ENCODE measurements at places on chromosomes 7 and 10.
A peak's percentile ranks its signal among the peaks of the same experiment; 100 is the strongest.

- DNase-seq: peak; percentile 7
These were observed 119.5 kb downstream of the BAMBI start for GRCh38 chr10:28796606-28797512.

GRCh38 chr7:84070770-84071169 is 123.8 kb downstream of the SEMA3A start:
- DNase-seq: no peak

- DNase-seq: no peak
These were observed 528.9 kb downstream of the HTR7 start for GRCh38 chr10:90328896-90329295.

DNA sequence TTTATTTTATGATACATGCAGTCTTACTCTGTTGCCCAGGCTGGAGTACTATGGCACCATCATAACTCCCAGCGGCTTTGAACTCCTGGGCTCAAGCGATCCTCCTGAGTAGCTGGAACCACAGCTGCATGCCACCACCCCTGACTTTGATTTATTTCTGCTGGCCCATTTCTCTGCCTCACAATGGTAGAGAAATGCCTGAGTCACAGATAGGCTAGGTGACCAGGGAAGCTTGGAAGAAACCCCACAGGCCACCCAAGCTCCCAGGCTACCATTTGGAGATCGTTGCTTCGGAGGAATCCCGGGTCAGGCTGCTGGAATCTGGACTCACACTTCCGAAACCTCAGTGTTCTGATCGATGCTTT is 17.4 kb upstream of the BAIAP2L1 start:
- no peak for DNase-seq

- no peak for DNase-seq
These were observed 41.7 kb upstream of the CALD1 start for GRCh38 chr7:134737566-134738345.

DNA sequence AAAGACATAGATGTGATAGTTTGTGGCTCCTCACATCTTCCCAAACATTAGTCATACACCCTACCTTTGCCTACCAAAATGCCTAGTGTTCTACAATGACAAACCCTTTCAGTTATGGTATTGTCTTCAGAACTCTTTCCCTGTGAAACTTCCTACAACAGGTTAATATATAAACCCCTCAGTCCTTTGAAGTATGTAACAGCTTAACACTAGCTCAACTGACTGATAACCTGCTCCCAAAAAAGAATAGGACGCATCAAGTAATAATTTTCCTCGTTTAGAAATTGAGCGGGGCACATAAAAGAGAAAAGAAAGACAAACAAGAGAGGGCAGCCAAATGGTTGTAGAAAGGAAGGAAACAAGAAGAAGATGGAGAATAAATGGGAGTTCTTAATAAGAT is 49.9 kb upstream of the RNF148 start:
- DNase-seq: no peak

GRCh38 chr7:81884817-81885216 is 115.0 kb upstream of the HGF start:
- no peak for DNase-seq

GRCh38 chr7:30459591-30460245 is 18.9 kb downstream of the NOD1 start:
- DNase-seq: no peak

DNA sequence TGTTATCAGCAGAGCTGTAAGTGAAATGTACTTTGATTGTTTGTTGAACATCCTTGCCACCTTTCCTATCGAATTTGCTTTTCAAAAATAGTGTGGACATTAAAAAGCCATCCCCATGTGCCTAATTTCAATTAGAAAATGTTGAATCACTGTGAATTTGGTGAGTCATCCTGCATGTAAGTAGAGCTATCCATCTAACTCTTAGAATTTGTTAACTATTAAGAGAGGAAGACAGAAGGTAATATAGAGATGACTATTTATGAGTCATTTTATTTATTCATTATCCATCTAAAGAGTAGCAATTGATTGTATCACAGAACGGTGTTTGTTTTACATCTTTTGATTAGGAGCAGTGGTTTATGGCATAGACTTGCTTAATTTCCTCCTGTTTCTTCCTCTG is 154.7 kb downstream of the MGMT start:
- no peak for DNase-seq

DNA sequence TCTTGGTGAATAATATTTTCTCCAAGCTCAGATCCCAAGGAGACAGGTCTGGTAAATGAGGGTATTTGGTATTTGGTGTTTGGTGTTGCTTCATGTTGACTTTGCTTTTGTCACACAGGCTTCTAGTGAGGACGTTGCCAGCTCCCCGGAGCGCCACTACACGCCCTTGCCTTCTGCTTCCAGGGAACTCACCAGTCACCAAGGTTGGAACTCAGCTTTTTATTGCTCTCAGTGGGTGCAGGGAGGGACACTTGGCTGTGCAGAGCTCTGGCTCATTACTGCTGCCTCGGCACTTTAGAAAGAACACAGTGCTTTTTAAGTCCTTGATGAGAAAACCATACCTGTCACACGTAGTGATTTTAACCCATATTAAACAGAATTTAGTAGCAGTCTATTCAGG is 892.9 kb downstream of the LRMDA start:
- no peak for DNase-seq

- DNase-seq: no peak
These were observed 157.6 kb upstream of the SEMA3E start for GRCh38 chr7:83806538-83806937.

GRCh38 chr7:39125846-39126245 is 148.1 kb downstream of the POU6F2 start:
- DNase-seq: no peak

DNA sequence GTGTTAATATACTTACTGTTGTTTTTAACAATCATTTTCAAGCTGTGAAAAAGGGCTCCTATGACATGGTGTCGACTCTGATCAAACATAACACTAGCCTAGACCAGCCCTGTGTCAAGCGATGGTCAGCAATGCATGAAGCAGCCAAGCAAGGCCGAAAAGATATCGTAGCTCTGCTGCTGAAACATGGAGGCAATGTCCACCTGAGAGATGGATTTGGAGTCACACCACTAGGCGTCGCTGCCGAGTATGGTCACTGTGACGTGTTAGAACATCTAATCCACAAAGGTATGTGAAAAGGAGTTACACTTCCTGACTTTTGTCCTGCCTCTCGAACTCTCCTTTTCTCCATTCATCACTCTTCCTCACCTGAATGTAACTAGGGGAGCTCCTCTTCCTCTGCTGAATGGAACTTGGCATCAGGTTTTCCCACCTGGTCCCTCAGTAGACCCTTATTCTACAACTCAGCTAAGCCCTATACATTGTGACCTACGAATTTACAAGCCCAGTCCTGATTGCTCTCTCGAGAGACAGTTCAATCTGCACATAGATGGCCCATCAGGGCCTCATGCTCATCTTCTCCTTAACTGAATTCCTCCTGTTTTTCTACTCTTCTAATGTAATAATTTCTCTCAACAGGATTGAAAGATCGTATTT is 23.0 kb downstream of the ASB15 start:
- DNase-seq: no peak

- DNase-seq: no peak
These were observed 401.6 kb downstream of the MAGI2 start for GRCh38 chr7:79051915-79052314.

DNA sequence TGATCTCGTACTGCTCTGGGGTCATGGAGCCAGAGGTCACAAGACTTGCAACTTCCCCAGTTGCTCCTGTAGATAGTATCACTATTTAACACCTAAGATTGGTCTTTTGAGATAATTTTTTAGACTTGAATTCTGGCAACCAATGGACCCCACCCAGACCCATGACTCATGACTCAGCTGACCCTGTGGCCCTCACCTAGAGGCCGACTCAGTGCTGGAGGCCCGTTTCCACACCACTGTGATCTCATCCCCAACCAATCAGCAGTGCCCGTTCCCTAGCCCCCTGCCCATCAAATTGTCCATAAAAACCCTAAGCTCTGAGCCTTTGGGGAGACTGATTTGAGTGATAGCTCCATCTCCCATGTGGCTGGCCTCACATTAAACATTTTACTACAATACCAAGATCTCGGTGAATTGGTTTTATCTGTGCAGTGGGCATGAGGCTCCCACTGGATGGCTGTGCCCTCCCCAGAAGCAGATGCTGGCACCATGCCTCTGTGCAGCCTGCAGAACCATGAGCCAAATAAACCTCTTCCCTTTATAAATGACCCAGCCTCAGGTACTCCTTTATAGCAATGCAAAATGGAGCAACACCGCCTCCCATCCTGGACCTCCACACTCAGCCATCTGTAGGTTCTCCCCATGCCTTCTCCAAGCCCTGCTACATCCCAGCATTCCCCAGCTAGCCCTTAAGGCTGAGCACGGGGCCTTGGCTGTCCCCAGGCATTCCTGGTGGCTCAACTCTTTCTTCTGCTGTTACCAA is 98.8 kb downstream of the PRKAG2 start:
- no peak for DNase-seq

GRCh38 chr7:42950417-42950816 is 18.2 kb downstream of the MRPL32 start:
- DNase-seq: no peak

DNA sequence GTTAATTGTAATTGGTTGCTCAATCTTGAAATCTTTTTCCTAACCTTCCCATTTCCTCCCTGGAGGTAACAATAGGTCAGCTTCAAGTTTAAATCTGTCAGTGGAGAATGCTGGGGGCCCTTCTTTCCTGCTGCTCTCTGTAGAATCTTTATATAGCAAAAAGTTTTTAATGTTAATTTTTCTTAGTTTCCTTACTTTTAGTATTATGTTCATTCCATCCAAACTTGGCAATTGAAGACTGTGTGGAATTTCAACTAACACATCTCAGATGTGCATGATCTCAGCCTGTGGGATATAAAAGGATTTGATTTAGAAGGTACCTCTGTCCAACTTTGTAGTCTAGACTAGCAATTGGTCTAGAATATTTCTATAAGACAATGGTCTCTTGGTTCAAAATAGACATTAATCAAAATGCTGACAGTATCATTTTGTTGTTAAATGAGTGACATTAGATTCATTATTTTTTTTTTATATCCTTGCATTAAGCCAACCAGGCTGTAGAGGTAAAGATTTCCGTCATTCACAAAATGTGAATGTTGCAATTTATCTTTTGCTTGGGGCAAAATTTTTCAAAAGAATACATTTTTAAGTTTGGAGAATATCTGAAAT is 100.4 kb upstream of the SEMA3A start:
- DNase-seq: no peak

GRCh38 chr10:103665162-103665889 is 171.8 kb downstream of the NEURL1 start:
- no peak for DNase-seq

- no peak for DNase-seq
These were observed 181.9 kb upstream of the TCF7L2 start for GRCh38 chr10:112768121-112768520.

DNA sequence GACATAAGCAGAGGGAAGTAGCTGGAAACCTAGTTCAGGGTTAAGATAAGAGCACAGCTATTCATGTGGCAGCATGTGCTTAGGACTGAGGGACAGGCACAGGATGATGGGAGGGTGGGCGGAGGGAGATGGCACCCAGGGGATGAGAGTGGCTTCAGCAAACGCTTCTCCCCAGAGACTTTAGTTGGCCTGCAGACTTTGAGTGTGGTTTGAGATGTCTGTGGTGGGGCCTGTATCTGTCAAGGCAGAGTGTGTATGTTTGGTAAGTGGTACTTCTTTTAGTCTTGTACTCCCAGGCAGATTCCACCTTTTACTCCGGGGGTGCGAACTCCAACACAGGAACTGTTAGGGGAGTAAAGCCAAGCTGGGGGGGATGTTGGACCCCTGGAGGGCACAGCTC is 88.9 kb downstream of the WDFY4 start:
- DNase-seq: no peak

DNA sequence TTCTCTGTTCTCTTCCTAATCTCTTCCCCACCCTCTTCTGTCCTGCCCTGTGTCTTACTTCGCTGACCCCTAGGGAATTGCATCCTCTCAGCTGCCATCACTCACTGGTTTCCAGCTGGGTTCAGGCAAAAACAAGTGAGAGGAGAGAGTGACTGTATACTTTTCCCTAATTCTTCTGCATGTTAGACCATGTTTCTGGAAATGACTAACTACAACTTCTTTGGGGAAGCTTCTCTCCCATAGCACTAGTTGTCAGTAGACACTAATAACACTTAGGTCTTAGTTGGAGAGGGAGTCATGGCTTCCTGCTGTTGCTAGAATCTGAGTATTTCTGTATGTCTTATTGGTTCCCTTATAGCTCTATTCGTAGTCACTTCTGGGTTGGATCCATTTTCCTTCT is 299.0 kb upstream of the FZD1 start:
- DNase-seq: no peak

DNA sequence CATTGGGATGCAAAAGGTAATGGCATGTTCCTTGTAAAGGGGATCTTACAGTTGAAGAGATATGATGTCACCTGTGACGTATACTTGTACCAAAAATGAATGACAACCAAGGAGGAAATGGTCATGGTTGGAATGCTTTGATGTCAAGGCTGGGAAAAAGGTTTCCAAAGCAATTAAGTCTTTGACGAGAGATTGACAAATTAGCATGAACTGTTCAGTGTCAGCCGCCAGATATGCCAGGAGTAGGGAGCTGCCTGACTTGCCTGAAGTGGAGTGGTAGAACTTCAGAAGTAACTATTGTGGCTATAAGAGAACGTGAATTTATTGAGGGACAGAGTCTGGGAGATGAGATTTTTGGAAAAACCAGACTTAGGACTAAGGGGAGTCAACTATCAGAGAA is 88.1 kb downstream of the SEPTIN7 start:
- DNase-seq: no peak

DNA sequence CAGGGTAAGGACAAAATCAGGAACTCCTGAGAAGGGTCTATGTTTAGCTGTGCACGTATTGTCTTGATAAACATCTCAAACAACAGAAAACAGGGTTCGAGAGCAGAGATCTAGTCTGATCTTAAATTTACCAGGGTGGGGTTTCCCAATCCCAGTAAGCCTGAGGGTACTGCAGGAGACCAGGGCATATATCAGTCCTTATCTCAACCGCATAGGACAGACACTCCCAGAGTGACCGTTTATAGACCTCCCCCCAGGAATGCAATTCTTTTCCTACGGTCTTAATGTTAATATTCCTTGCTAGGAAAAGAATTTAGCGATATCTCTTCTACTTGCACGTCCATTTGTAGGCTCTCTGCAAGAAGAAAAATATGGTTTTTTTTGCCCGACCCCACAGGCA is 35.5 kb downstream of the VIM start:
- no peak for DNase-seq

DNA sequence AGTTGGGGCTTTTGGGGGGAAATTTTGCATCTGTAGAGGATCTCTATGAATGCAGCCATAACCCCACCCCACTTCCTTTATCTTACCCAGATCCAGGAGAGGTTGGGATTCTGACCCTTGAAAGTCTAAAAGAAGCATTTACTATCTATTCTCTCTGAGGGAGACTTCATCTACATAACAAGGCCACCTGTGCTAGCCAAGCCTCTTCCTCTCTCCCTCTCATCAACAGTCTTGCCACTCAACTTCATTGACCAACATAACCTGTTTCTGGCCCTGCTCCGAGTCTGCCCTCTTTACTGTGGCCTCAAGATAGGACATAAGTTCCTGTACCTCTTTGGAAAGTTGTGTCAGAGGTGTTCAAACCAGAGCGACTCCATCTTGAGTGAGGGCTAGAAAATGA is 19.4 kb downstream of the TUBAL3 start:
- no peak for DNase-seq
